Vagina (tissue), 2 donors: ENCODE measurements at places on chromosomes 16 and 17. TPM values are rescaled to one million over a fixed set of nuclear protein-coding genes. Genes with fewer than 3 reads are reported as not detected.

GRCh38 chr17:27551701-27552248 is 79.2 kb upstream of the LGALS9 start:
- peaks cover 24% of the 10 kb centered on the region for H3K4me1 ChIP-seq
- no peak overlapping the region for H3K4me3 ChIP-seq
- H3K27me3 ChIP-seq, result no peaks in the 10 kb centered on the region
- no peak for DNase-seq
- H3K27ac ChIP-seq, result no peak overlapping the region
- H3K36me3 ChIP-seq, result no peaks in the 10 kb centered on the region

DNA sequence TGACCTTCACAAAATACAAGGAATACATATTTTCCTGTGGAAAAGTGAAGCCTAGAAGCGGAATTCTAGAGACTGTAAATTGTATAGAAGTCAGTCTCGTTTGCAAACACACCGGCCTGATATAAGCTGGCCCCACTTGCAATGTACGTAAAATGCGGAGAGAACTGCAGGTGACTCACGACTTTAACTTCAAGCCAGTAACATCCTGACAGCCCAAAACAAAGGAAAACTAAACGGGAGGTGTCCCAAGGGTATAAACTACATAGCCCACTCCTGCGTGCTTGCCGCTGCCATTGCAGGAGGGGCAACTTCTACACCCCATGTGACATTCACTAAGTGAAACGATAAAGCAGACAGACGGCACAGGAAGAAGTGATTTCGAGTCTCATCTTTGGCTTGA is 101.6 kb downstream of the CYTH1 start:
- H3K36me3 ChIP-seq, result peaks cover 56% of the 10 kb centered on the region
- DNase-seq, result no peak
- H3K4me3 ChIP-seq, result no peak overlapping the region
- H3K4me1 ChIP-seq, result peaks cover 12% of the 10 kb centered on the region
- H3K27ac ChIP-seq, result no peak overlapping the region

DNA sequence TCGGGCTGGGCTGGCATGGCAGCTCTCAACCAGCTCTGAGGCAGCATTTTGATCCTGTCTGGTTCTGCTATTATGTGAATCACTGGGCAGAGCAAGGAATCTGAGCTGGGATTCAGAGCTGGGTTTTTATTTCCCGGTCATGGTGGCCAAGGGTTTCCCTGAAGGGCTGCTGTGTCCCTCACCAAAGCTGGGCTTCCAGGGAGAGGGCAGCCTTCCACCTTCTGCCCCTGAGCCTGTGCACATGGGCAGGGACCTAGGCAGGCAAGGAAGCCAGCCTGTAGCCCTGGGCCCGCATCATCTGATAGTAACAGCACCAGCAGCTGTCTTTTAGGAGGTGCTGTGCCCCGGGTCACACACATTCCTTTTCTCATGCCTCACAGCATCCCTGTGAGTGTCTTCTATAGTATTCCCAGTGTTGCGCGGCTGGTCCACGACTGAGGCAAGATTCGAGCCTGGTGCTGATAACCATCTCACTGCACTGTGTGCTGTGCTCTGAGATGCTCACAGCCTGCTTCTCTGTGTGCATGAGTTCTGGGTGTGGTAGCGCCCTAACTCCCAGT is 85.3 kb upstream of the PLCG2 start:
- no peak overlapping the region for H3K4me3 ChIP-seq
- no peaks in the 10 kb centered on the region for H3K27me3 ChIP-seq
- no peak for DNase-seq
- H3K36me3 ChIP-seq, result no peaks in the 10 kb centered on the region

DNA sequence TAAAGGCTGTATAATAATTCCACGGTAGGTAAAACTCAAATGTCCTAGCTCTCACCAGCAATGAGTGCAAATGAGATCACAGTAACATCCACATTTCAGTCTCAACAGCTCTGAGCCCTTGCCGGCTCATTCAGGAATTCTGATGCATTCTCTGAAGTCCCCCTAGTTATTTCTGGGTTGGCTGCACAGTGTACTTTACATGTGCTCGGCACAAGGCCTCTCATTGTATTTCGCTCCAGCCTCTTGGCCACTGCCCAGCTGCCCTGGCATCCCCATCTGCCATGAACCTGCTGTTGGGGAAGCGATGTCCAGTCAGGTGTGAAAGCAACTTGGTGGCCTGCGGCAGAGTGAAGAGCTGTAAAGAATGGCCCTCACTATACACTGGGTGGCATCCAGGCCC is 14.3 kb downstream of the PRCD start:
- no peaks in the 10 kb centered on the region for H3K27me3 ChIP-seq
- DNase-seq, result no peak
- peaks cover 39% of the 10 kb centered on the region for H3K4me1 ChIP-seq
- no peaks in the 10 kb centered on the region for H3K36me3 ChIP-seq

DNA sequence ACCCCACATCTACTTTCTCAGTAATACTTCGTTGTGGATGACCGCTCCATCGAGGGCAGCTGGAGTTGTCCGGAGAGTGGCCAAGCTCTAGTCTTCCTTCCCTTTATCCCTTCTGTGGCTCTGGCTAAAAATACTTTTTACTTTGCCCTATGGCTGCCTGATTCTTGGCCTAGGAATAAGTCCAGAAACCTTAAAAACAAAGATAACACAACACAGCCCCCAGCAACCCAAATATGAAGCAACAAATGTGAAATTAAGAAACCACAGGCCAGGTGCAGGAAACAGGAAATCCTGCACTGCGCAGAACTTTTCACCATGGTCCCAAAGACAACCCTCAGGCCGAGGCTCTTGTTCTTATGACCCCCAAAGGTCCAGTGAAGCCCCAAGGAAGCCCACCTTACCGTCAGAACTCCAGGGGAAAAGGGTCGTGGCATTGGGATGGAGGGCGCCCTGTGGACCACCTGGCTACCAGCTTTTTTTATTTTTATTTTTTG is 26.0 kb downstream of the TK2 start:
- no peak for DNase-seq
- no peak overlapping the region for H3K4me3 ChIP-seq
- peaks cover 28% of the 10 kb centered on the region for H3K4me1 ChIP-seq
- H3K27ac ChIP-seq, result no peak overlapping the region
- no peaks in the 10 kb centered on the region for H3K27me3 ChIP-seq

GRCh38 chr16:50467943-50468748 is 80.0 kb upstream of the NKD1 start:
- H3K27me3 ChIP-seq, result no peaks in the 10 kb centered on the region
- no peak overlapping the region for H3K27ac ChIP-seq
- H3K36me3 ChIP-seq, result no peaks in the 10 kb centered on the region
- DNase-seq, result no peak
- peaks cover 13% of the 10 kb centered on the region for H3K4me1 ChIP-seq

DNA sequence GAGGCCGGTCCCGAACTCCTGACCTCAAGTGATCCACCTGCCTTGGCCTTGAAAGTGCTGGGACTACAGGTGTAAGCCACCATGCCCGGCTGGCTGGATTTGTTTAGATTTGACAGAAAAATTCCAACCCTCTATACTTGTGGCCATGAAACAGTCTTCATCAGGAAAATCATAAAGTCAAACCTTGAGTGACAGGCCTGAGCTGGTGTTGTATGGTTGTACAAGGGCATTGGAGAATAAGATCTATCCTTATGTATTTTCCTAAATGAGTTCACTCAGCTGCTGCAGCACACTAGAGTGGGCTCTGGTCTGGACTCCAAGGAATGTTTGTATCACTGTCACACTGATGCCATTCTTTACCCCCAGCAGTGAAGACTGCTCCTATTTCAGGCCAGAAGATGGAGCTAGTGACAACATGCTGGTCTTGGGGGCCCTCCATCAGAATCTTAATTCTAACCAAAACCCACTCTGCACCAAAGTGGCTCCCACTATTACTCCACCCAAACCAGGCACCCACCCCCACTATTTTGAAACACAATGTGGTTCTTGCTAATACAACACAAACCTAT is 27.4 kb downstream of the SNX11 start:
- no peaks in the 10 kb centered on the region for H3K4me1 ChIP-seq
- H3K36me3 ChIP-seq, result no peaks in the 10 kb centered on the region
- H3K4me3 ChIP-seq, result no peak overlapping the region
- H3K27ac ChIP-seq, result no peak overlapping the region

DNA sequence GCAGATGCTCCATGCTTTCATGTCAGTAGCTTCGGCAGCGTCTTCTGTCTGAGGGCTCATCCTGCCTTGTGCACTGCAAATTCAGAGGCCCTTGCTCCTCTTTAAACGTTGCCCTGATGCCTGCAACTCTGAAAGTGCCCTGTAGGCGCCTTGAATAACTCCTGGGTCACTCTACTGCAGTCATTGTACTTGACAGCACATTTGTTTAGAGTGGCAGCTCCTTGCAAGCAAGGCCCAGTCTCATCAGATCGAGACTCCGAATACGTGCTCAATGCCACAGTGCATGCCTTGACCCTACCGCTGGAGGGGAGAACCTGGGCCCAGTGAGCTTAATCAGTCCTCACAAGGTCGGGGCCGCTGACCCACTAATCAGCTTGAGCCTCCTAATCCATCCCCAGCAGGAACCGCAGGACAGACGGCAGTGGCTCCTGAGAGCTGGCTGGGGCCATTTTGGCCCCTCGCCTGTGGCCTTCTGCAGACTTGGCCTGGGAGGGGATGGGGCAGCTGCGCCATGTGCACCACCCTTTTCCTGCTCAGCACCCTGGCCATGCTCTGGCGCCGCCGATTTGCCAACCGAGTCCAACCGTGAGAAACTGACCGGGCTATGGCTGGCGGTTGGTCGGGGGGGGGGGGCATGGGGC is at the start of gene PRCD:
Gene PRCD, plus strand, starts transcription at position 414 of the 641 bp plus-strand sequence. Its CDS starts 98 bp downstream, at position 512.
- no peaks in the 10 kb centered on the region for H3K27me3 ChIP-seq
- no peak for DNase-seq
- H3K4me1 ChIP-seq, result peaks cover 69% of the 10 kb centered on the region

DNA sequence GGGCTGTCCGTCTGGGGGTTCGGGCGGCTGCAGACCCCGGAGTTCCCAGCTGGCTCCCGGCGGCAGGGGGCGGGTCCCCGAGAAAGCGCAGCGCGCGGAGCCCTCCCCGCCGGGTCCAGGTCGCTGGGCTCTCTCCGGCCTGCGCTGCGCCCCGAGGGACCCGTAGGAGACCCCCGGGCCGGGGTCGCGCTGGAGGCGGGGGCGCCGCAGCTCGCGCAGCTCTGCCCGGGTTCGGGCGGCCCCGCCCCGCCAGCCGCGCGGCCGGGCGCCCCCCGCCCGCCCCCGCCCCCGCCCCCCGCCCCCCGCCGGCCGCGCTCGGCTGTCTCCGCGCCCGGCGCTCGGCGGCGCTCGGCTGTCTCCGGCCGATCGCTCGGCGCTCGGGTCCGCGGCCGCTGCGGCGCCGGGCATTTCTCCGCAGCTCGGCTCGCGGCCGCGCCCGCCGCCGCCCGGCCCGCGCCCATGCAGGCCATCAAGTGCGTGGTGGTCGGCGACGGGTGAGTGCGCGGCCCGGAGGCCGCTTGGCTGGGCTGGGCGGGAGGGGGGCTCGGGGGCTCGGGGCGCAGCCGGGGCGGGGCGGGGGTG is at the start of gene RAC3:
Gene RAC3, plus strand, starts transcription at position 376 of the 582 bp plus-strand sequence. Its CDS starts 84 bp downstream, at position 460.
- no peaks in the 10 kb centered on the region for H3K27me3 ChIP-seq
- no peak for DNase-seq
- peak within 1 kb of the TSS; percentile 66 for H3K4me3 ChIP-seq

RASD1 gene
- total RNA-seq, result 227 TPM
